ENCODE measurements at places on chromosomes 5 and 9. TPM values are rescaled to one million over a fixed set of nuclear protein-coding genes. Genes with fewer than 3 reads are reported as not detected.

TMEM171 gene
- total RNA-seq, result 6.3 TPM

CEL gene
- total RNA-seq, result 0.38 TPM

CTNNAL1 gene
- 56.0 TPM for total RNA-seq

DOK3 gene
- 4.3 TPM for total RNA-seq

CDK9 gene
- total RNA-seq, result 46.6 TPM

MTAP gene
- 22.4 TPM for total RNA-seq

ARL14EPL gene
- not detected for total RNA-seq

PTGDS gene
- total RNA-seq, result not detected

LCN2 gene
- 3.3 TPM for total RNA-seq

KCNT1 gene
- total RNA-seq, result not detected

HTR1A gene
- not detected for total RNA-seq

FOXD4L3 gene
- not detected for total RNA-seq

PDLIM7 gene
- 82.0 TPM for total RNA-seq

CENPP gene
- total RNA-seq, result 6.4 TPM

WDR31 gene
- 1.4 TPM for total RNA-seq

SLC31A2 gene
- 6.7 TPM for total RNA-seq

BRD3 gene
- total RNA-seq, result 15.5 TPM
